Smooth muscle cell of bladder (primary cell): ENCODE measurements at places on chromosomes 13 and 19. TPM values are rescaled to one million over a fixed set of nuclear protein-coding genes. Genes with fewer than 3 reads are reported as not detected.

Gene PIAS4
- 20.1 and 25.1 TPM in 2 replicates for total RNA-seq

Gene SIGLECL1
- total RNA-seq, result not detected in 2 replicates

Gene PNMA8A
- total RNA-seq, result 1.4 and 2.1 TPM in 2 replicates

Gene LILRB2
- not detected in 2 replicates for total RNA-seq

Gene MYO16
- total RNA-seq, result under 0.01 TPM in 1 of 2 replicates, not detected in the other

Gene LRRC63
- under 0.01 TPM in 1 of 2 replicates, not detected in the other for total RNA-seq

Gene PLK5
- total RNA-seq, result not detected in 2 replicates

Gene EDDM13
- total RNA-seq, result not detected in 2 replicates

Gene PIK3R2
- 3.4 and 7.4 TPM in 2 replicates for total RNA-seq

Gene ZNF320
- total RNA-seq, result 8.1 and 10.1 TPM in 2 replicates

Gene ZNF229
- total RNA-seq, result 12.2 and 13.5 TPM in 2 replicates

Gene ZSCAN1
- not detected in 2 replicates for total RNA-seq

Gene FAAP24
- 0.85 and 0.92 TPM in 2 replicates for total RNA-seq

Gene IGFL3
- not detected in 2 replicates for total RNA-seq

Gene GNA15
- under 0.01 TPM in 1 of 2 replicates, not detected in the other for total RNA-seq

Gene ADAMTS10
- 6.3 and 10.2 TPM in 2 replicates for total RNA-seq

Gene GSX1
- not detected in 2 replicates for total RNA-seq

Gene PRR12
- total RNA-seq, result 0.71 and 1.1 TPM in 2 replicates

Gene RASAL3
- 0.09 TPM in 1 of 2 replicates, not detected in the other for total RNA-seq

Gene ZNF560
- total RNA-seq, result 0.37 and 0.57 TPM in 2 replicates

Gene ZNF835
- total RNA-seq, result 0.18 and 0.28 TPM in 2 replicates

Gene ZNF541
- 0.28 TPM in 2 replicates for total RNA-seq

Gene NLRP9
- total RNA-seq, result not detected in 2 replicates

Gene CYP2A6
- not detected in 2 replicates for total RNA-seq

Gene CLEC4M
- not detected in 2 replicates for total RNA-seq

Gene HCST
- total RNA-seq, result 1.00 and 2.8 TPM in 2 replicates

Gene ADAMTSL5
- 2.1 and 3.1 TPM in 2 replicates for total RNA-seq

Gene FFAR3
- total RNA-seq, result 0.09 and 0.14 TPM in 2 replicates

Gene CLEC4G
- total RNA-seq, result not detected in 2 replicates

Gene CHMP2A
- 179 and 219 TPM in 2 replicates for total RNA-seq

Gene ZNF253
- 2.3 and 3.7 TPM in 2 replicates for total RNA-seq

Gene C19orf85
- total RNA-seq, result not detected in 2 replicates

Gene TEAD2
- total RNA-seq, result 15.9 and 16.4 TPM in 2 replicates

Gene RPS28
- total RNA-seq, result 646 and 817 TPM in 2 replicates

Gene DIRAS1
- total RNA-seq, result 1.3 and 2.7 TPM in 2 replicates

Gene TEX29
- 0.09 and 0.28 TPM in 2 replicates for total RNA-seq

Gene CEACAM7
- not detected in 2 replicates for total RNA-seq

Gene CEP89
- total RNA-seq, result 5.1 and 7.5 TPM in 2 replicates

Gene APLP1
- 1.7 and 3.9 TPM in 2 replicates for total RNA-seq

Gene GRK1
- under 0.01 TPM in 1 of 2 replicates, not detected in the other for total RNA-seq

Gene QPCTL
- 17.2 and 19.1 TPM in 2 replicates for total RNA-seq
